NCI-H526 (cell line): ENCODE measurements at places on chromosomes 12 and 14.

GRCh38 chr14:104657563-104658324 lies 31.7 kb upstream of the INF2 start:
- no peak for DNase-seq

GRCh38 chr12:23204933-23205778 lies 580.2 kb downstream of the ETNK1 start:
- DNase-seq = peak; percentile 73

DNA sequence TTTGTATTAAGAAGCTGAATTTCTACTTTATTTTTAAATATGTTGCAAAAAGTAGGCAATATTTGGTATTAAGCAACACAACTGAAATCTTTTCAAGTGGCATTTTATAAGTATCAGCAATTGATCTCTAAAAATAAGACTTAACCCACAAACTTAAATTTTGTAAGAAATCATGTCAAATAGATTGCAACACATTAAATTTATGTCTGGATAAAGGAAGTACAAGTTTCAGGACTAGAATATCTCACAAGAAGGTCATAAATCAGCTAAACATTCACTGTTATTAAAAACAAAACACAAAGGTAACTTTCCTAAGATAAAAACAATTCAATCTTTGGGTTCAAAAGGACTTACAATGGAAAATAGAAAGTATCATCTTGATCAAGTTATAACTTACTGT lies 32.8 kb downstream of the CPNE8 start:
- DNase-seq = no peak

DNA sequence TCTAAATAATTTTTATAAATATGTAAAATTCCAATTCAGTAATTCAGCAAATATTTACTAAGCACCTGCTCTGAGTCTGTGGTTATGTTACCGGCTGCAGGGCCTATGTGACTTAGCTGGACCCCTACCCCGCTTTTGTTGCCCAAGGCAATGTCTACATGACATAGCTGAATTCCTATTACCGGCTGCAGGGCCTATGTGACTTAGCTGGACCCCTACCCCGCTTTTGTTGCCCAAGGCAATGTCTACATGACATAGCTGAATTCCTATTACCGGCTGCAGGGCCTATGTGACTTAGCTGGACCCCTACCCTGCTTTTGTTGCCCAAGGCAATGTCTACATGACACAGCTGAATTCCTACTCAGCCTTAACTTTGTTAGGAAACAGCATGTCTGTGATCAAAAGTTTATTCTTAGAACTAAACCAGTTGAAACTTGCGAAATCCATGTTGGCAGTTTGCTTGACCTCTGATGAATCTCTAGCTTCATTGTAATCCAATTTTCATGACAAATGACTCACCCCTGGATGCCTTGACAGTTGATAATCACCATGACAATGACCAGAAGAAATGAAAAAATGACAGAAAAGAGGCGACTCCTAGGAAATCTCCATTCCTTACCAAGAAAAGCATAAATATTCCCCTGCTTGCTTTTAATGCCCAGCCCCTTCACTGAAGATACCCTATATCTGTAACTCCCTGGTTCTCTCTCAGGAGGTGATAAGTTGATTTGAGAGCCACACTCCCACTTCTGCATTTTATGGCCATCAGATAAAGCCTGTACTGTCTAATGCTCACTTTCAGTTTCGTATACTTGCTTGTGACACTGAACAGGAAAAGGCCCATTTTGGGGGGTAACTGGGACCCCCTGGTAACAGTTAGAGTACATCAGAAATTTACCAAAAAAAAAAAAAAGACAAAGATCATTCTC lies 148.4 kb upstream of the SYT10 start:
- DNase-seq = no peak

- no peak for DNase-seq
These were observed 169.3 kb downstream of the STXBP6 start for GRCh38 chr14:24880689-24881088.

DNA sequence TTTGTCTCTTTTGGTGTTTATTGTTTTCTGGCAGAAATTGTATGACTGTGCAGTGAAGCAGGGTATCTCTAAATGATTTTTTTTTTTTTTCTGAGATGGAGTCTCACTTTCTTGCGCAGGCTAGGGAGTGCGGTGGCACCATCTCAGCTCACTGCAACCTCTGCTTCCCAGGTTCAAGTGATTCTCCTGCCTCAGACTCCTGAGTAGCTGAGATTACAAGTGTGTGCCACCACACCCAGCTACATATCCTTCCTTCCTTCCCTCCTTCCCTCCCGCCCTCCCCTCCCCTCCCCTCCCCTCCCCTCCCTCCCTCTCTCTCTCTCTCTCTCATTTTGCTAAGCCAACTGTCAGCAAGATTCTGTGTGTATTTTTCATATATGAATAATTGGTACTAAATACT lies 94.4 kb downstream of the PPHLN1 start:
- no peak for DNase-seq

DNA sequence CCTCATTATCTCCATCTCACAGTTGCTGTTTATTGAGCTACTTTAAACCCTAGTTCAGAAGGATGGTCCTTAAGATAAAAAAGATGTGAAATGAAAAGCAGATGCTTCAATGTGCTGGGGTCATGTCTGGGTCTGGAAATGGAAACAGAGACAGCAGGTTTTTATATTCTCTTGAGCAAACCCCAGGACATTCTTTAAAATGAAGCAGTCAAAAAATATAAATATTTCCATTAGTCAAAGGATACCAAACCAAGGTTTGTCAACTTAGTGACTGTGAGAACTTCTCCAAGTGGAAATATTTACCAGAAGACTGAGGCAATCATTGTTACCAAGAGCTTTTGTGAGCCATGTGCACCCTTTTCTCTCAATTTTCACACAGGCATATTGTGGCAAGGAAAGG lies 102.5 kb upstream of the DIO2 start:
- no peak for DNase-seq

GRCh38 chr14:103022002-103022684 lies 35.2 kb downstream of the CDC42BPB start:
- peak; percentile 23 for DNase-seq

DNA sequence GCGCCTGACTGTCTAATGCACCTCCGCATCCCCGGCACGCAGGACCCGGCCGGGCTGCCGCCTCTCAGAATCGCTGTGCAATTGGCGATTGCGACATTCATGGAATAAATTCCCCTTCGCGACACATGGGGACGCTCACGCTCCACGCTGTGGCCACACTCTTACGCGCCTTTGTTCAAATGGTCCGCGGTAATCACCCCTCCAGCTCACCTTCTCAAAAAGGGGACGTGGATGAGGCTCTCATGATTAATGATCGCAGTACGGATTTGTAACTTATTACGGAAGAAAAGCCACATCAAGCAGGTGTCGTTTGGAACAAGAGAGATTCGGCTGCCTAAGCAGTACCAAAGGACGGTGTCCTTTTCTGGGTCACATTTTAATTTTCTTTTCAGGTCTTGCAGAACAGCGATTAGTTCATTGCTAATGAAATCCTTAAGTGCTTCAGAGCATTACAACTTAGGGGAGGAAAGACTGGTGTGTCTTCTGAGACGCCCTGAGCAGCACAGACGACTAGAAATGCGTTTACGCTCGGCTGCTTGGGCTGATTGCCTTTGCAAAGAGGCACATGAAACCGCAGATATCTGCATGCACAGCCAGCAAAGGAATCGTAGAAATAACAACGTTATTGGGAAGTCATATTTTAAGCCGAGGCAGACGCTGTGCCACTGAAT lies 37.3 kb upstream of the ADGRD1 start:
- DNase-seq = peak; percentile 76

- DNase-seq = peak; percentile 55
These were observed 25.8 kb upstream of the MSI1 start for GRCh38 chr12:120394483-120395367.

- no peak for DNase-seq
These were observed 8.2 kb downstream of the IPO8 start for GRCh38 chr12:30687265-30687986.

- DNase-seq = no peak
These were observed 6.6 kb downstream of the PHB2 start for GRCh38 chr12:6963791-6964413.

- DNase-seq = no peak
These were observed 83.0 kb upstream of the ZDHHC17 start for GRCh38 chr12:76680940-76681339.

DNA sequence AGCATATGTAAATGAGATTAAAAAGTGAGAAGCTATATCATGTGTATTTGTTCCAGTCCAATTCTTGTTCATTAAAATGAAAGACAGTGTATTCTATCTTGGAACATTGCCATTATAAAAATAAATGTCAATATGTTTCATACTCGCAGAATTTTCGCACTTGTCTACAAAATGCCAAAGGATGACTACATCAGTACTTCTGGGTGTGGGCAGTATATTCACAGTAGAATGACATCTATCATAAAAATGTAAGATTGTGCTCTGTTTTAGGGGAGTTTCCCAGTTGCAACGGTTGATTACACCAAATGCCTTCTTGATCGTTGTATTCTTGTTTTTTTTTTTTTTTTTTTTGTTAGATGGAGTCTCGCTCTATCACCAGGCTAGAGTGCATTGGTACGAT lies 292.3 kb upstream of the E2F7 start:
- DNase-seq = no peak
